Renal cortical epithelial cell (primary cell): ENCODE measurements at places on chromosomes 7 and 10. TPM values are rescaled to one million over a fixed set of nuclear protein-coding genes. Genes with fewer than 3 reads are reported as not detected.

DNA sequence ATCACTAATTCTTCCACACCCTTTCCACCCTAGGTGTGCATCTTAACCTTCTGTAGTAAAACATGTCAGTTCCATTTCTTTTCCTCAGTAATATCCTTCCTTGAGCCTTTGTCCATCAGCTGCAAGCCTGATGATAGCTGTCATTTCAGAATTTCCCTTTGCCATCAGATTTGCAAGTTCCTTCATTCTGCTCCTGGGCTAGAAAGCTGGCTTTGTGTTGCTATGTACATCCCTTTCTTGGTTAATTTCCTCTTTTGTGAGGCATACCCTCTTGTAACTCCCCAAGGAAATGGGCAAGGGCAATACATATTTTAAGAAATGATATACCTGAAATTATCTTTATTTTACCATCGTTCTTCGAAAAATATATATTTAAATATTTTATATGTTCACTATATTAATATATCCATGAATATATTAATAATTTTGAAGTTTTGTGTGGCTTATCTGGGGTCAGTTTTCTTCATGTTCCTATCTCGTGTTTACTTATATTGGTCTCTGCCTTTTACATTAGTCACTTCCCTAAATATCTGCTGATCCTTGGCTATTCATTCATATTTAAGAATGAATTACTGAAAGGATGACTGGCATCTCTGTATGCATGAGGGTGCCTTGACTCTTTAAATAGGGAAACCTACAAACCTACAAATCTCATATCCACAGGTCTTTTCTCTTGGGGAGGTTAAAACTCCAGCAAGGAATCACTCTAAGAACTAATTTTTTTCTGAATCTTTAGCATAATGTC, 143.8 kb downstream of the ZNF22 start:
- no peak for DNase-seq

DNA sequence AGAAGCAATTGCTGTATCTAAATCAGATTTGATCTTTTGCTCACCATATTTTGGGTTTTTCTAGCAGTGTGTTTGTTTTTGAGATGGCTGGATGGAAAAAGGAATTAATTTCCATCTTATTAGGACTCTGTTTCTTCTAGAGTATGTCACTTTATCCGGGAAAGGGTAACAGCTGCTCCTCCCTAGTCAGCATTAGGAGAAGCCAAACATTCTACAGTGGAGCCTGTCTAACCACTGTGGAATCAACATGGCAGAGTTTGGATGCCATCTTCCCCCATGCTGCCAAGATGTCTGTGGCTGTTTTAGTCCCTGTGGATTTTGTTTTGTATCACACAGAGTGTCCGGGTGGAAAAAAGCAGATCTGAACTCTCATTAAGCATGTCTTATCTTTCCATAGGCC, 16.0 kb upstream of the LMOD2 start:
- DNase-seq, result no peak

DNA sequence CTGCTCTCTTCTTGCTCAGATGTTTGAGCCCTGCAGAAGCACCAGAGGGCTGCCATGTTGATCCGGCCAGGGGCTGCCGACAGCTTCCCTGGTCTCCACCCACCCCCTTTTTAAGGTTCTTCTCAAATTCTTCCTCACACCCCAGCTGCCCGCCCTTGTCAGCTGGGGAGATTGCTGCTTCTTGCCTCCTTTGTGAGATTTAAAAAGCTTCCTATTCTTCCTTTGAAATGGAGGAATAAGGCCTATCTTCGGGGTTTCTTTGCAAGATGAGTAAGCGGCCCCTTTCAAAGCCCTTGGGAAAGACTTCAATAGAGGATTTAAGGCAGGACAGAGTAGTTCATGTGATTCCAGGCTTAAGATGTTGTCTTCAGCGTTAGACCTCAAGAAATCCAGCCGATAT, 211.9 kb upstream of the SHH start:
- no peak for DNase-seq

GRCh38 chr10:22945934-22946673, 18.3 kb downstream of the ARMC3 start:
- no peak for DNase-seq

GRCh38 chr7:17183630-17184328, 114.7 kb upstream of the AHR start:
- no peak for DNase-seq

DNA sequence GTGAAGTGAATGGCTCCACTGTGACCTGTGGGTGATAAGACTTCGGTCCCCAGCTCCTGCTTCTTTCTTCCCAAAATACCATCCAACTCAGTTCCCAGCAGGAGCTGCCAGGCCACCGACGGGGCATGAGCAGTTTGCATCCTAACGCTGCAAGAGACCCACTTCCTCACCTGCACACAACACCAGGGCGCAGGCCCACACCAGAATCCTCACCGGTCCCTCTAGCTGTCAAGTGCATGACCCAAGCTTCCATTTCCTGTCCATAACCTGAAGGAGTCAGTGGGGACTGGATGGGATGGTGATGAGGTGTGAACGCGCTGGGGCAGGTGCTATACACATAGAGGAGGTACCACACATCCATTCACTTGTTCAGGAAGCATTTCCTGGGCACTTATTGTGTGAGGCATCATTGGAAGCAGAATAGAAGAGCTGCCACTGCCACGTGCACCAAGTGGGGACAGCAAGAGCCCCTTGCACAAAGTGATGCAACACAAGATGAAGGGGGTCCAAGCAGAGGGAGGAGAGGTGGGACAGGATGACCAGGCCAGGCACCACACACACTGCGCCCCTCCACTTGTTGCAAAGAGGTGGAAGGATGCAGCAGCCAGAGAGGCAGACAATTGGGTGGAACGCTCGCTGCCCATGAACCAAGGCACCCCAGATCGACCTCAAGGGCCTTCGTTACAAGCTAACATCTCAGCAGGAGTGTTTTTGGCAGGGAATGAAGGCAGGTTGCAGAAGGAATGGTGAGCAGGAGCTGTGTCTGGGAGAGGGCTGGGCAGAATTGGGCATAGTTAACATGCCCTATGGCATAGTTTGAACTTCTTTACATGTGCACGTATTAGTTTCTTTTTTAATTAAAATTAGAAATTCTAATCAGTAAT, 605.8 kb upstream of the MGMT start:
- no peak for DNase-seq

GRCh38 chr10:88557658-88558057, 25.5 kb downstream of the RNLS start:
- DNase-seq, result peak; percentile 59

- no peak for DNase-seq
Observed at GRCh38 chr10:110717781-110718589, 73.8 kb downstream of the RBM20 start.

DNA sequence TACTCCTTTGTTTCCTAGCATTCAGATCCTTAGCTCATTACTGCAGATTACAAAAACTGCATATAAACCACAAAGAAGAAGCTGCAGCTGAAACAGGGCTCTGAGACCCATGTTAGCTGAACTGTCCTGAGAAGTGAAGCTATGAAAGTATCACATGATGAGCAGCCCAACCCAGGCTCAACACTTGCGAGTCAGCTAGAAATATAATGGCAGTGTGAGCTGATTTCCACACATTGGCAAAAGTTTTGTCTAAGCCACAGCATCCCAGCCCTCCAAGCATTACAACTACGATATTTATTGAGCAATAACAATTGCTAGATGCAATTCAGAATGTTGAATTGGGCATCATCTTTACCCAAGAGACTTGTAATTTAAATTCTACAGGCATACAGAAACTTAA, 34.5 kb upstream of the SKAP2 start:
- DNase-seq, result no peak

DNA sequence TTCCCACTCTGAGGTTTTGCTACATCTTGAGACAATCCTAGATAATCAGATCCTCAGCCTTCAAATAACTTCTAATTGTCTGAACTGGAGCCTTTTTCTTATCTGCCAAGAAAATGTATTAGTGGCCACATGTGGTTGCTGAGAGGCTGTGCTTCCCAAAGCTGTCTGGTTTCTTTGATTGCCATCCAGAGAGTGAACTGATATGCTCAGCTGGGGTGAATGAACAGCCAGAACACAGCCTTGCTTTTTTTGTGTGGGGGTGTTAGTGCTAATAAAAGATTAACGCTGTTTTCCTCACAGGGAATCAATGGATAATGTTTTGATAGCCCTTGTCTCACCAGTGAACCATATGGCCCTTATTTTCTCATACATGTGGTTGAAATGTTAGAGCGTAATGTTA, 66.9 kb downstream of the BBS9 start:
- DNase-seq, result peak; percentile 44

Gene ZNF282
- total RNA-seq, result 20.0 and 30.8 TPM in 2 replicates

Gene ASIC3
- total RNA-seq, result 0.15 TPM in 1 of 2 replicates, not detected in the other
